Activated gamma-delta T cell treated with Interleukin-2 at 50 U/mL for 16 hours (primary cell): ENCODE measurements at places on chromosomes 4 and X.

DNA sequence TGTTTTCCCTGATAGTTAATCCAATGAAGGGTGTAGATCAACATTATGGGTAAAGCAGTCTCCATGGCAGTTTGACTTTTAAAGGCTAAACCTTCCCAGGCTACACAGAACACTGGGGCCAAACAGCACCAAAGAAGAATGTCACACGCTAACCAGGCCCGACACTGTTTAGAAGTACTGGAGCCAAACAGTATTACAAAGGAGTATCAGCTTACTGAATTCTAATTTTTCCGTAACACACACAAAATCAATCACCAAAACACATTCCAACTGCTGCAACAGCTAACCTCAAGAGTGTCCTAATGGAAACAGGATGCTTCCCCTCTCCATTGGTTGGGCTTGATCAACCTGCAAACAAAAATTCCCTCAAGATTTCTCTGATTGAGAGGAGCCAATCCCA, 783.5 kb downstream of the PCDH18 start:
- no peak for DNase-seq

GRCh38 chr4:189988877-189989431, 38.1 kb downstream of the FRG2 start:
- DNase-seq: no peak

DNA sequence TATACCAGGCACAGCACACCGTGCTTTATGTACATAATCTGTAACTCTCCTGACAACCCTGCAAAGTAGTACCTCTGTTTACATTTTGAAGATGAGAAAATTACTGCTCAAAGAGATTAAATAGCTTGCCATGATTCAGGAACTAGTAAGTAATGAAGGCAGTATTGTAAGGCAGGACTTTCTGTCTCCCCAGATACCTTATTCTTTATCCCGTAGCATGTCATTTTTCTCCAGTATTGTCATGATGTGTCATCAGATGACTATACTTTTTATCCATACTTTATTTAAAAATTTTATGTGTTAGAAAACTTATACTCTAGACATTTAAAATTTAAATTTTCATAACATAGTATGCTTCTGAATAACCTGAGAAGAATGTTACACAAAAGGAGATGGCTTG, 188.3 kb upstream of the NUDT6 start:
- no peak for DNase-seq

- DNase-seq: no peak
These were observed 376.5 kb downstream of the CCSER1 start for GRCh38 chr4:90503677-90504076.

- DNase-seq: no peak
These were observed 7.1 kb downstream of the TASL start for GRCh38 chrX:30570505-30570904.

DNA sequence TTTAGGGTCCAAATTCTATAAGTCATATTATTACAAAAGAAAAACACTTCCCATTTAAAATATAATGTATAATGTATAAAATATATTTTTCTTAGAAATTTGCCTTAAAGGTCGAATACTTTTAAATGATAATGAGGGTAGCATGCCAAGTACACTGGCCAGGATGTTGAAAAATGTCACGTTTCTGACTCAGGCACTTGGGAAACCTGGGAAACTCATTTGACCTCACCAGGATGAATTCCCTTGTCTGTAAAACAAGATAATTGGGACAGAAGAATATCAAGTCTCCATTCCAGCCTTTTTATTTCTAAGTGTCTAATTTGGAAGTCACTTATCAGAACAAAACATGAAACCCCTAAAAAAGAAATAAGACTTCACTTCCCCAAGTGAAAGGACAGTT, 3.4 kb upstream of the SLC39A8 start:
- DNase-seq: no peak

DNA sequence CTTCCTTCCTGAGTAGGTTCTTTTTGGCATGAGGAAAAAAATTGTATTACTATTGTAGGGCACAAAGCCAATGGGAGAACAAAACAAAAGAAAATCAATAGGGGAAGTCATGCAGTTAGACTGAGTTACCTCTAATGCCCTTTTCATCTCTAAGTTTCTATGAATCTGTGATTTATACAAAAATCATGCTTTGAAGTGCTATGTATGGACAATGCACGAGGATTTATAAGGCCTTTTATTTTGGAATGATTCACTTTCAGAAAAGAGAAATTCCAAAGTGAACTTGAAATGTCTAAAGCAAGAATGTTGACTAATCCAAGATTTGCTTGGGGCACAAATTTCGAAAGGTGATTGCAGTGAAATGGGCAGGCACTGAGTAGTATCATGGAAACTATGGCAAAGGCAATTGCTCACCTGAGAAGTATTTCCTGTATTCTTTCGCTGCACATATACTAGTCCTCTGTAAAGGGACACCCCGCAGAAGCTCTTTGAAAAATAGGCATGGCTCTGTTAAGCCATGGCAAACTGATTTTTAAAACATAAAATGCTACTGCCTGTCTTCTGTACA, 52.8 kb downstream of the ADGRG4 start:
- no peak for DNase-seq

GRCh38 chr4:20493761-20494353, 206.4 kb upstream of the PACRGL start:
- no peak for DNase-seq

DNA sequence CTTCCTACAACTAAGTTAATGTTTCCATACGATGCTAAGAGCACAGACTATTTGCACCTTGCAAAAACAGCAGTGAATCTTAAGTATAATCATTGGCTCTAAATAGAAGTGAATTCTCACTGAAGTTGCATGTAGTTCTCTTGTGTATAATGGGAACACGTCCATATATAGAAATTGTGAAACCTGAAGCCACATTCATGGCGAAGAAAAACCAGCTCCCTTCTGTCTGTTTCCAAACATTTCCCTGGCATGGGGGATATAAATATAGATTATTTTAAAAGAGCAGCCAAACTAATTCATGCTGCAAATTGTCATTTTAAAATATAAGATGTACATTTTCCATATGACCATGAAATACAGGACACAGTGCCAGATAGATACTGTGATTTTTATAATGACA, 71.1 kb downstream of the TRAM1L1 start:
- DNase-seq: no peak

DNA sequence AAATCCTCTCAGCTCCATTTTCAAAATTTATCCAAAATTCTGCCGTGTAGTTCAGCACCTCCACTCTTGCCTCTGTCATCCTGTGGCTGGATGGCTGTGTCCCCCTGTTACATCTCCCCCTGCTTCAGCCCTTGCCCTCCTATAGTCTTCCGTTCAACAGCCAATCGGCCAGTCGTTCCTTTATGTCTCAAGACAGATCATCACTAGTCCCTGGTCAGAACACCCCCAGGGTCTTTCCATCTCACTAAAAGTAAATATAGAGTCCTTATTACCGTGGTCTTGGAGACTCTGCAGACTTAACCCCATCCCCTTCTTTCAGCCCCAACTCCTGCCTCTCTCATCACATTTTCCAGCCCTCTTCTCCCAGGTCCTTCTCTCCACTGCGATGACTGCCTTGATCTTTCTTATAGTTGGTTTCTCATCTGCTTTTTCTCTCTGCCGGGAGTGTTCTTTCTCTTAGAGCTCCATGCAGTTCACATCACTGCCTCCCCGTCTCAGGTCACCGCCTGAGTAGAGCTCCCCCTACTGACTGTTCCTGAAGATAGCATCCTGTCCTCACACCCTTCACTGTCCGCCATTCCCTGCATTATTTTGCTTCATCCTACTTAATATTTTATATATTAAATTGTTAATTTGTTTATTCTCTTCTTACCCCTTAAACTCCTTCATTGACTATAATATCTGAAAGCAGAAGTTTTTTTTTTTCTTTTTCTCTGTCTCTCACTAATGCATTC, 736.9 kb upstream of the MAGEB2 start:
- DNase-seq: no peak
